ENCODE measurements at places on chromosomes 6 and 20.

DNA sequence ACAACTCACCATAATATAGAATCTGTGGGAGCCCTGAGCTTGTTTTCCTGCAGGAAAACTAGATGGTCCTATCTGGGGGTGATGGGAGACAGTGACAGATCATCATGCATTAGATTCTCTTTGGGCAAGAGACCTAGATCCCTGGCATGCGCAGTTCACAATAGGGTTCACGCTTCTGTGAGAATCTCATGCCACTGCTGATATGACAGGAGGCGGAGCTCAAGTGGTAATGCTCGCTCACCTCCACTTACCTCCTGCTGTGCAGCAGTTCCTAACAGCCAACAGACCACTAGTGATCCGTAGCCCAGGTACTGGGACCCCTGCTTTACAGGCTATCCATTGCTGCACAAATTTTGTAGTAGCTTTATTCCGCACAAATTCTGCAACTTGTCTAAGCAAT is 84.5 kb downstream of the HIVEP2 start:
- no peak for DNase-seq

GRCh38 chr6:89640804-89641203 is 2.3 kb upstream of the LYRM2 start:
- no peak for DNase-seq

DNA sequence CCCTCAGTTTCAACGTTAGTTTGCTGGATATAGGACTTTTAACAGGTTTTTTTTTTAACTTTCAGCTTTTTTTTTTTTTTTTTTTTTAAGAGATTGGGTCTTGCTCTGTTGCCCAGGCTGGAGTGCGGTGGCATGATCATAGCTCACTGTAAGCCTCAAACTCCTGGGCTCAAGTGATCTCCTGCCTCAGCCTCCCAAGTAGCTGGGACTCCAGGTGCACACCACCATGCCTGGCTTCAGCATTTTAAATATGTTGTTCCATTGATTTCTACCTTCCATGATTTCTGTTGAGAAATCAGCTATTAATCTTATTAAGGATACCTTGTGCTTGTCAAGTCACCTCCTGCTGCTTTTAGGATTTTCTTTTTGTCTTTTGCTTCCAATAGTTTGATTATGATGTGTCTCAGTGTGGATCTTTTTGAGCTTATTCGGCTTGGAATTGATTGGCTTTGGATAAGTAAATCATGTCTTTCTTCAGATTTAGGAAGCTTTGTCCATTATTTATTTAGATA is 52.0 kb downstream of the CDYL start:
- no peak for DNase-seq

DNA sequence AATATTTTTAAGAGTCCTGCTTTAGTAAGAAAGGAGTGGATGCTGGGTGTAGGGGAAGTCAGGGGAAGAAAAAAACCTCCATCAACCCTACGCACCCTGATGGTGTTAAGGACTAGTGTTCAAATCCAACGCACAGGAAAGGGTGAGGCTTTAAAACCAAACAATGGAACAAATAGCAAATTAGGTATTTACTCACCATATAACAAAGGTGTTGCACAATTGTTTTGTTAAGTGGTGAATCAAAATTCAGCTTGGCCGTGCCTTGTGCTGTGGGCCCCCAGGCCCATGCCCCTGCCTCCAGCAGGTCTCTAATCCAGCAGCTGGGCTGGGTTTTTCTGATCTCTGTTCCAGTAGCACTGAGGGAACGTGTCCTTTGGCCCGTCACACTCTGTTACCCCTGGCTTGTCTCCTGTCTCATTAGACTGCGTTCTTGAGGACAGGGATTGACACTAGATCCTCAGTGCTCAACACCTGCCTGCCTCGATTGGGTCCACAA is 11.8 kb downstream of the FAM83D start:
- no peak for DNase-seq

DNA sequence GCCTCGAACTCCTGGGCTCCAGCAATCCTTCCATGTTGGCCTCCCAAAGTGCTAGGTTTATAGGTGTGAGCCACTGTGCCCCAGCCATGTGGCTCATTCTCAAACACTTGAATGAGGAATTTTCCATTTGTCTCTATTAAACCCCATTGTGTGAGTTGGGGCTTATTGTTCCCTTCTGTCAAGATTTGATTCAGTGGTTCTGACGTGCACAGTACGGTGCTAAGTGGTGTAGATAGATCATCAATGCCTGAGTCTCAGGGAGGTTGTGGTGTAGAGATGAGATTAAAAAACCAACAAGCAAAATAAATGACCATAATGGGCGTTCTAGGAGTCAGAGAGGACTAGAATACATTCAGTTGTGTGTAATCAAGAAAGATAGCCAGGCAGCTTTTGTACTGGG is 335.6 kb downstream of the PRL start:
- no peak for DNase-seq

GRCh38 chr20:61173961-61174725 is 77.9 kb upstream of the CDH4 start:
- no peak for DNase-seq

All from activated CD4-positive, alpha-beta T cell treated with anti-CD3 and anti-CD28 coated beads, Interleukin-2, amount 50 U/mL, for 16 hours (primary cell).